SJSA1 (cell line): ENCODE measurements at places on chromosomes 12 and 14.

- no peak for DNase-seq
Measured at GRCh38 chr12:30965613-30965985, 39.1 kb downstream of the TSPAN11 start.

DNA sequence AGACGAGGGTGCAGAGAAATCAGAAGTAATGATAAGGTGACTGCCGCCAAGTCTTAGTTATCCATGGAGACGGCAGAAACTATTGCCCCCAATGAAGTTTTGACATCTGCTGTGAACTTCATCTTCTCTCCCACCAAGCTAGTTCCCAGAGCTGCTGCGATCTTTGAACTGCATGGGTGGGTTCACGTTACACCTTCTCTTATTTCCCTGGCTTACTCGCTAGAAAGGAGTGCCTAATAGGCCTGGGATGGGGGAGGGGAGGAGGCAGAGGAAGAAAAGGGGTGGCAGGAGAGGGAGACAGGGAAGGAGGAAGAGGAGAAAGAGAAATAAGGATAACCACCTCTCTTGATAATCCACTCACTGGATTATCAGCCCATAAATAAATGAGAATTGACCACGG, 157.1 kb downstream of the NTF3 start:
- no peak for DNase-seq

DNA sequence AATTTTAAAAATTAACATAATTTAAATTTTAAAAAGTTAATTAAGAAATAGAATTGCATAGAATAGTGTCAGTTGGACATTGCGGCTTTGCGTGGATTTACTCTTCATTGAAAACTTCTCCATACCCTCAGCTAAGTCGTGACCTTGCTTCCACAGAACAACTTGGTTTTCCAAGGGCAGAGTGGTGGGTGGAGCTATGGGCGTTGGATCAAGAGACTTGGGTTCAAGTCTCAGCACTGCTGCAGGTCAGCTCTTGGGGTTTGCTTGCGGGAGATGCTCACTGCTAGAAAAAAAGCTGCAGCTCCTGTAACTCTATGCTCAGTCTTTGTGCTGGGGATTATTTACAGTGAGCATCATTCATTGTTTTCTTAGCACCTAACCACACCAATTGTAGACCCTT, 133.7 kb downstream of the PRIMA1 start:
- DNase-seq = no peak

GRCh38 chr12:52203079-52203921, 11.5 kb upstream of the KRT80 start:
- peak; percentile 90 for DNase-seq
